ENCODE measurements at places on chromosomes 11 and 22.
A peak's percentile ranks its signal among the peaks of the same experiment; 100 is the strongest.

DNA sequence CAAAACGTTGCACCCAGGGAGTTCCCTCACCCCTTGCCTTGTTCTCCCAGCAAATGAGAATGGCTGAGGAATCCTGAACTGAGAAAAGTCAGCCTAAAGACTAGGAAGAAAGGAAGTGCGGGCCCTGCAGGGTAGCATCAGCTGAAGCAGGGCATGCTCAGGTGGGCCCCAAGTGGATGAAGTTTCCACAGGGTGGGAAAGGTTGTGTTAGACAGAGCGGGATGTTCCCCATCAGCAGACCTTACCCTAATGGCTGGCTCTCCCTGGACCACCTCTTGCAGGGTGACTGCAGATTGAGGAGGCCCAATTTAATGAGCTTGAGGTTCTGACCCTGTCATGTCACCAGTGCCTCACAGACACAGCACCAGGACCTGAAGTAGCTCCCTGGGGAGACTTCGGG lies 81.5 kb upstream of the MYOD1 start:
- DNase-seq: no peak

GRCh38 chr11:22671751-22672150 lies 5.3 kb downstream of the GAS2 start:
- no peak for DNase-seq

- peak; percentile 82 for DNase-seq
Measured at GRCh38 chr22:39598017-39598965, 27.7 kb downstream of the CACNA1I start.

GRCh38 chr11:22792497-22792896 lies 37.1 kb downstream of the SVIP start:
- DNase-seq: no peak
